ENCODE measurements at places on chromosomes 16 and 17.
A peak's percentile ranks its signal among the peaks of the same experiment; 100 is the strongest.

DNA sequence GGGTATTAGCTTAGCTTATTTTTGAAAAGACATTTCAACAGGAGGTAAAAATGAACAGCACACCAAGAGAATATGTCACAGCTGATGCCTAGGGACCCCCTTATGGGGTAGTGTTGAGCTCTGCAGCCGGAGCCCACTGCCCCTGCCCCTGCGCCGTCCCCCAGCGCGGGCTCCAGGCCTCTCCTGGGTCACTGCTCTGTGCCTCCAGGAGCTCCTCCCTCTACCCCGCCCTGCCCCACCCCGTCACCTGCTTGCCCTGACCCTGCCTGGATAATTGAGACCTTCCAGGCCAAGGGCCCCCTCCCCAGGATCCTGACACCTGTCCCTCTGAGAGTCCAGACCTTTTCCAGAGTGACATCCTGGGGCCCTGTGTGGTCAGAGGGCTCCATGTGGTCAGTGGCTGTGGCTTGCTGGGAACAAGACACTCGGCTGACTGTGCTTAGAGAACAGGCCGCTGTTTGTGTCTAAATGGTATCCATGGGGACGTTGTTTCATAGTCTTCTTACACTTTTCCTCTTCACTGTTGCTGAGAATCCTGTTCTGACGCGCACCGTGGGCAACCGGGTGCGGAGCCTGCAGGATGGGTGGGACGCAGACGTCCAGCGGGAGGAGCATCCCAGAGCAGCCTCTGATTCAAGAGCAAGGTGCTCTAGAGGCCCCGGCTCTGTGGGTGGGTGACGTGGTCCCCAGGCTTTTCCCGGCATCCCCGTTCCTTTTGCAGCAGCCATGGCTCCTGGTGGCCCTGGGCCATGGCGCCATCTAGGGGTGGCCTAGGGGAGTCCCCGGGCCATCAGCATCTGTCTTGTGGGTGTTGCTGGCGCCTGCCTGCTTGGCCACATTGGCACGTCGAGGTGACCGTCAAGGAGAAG is 20.0 kb upstream of the WFIKKN1 start:
- DNase-seq = no peak

- DNase-seq = no peak
Measured at GRCh38 chr17:12917399-12917798, 100.4 kb downstream of the ELAC2 start.

DNA sequence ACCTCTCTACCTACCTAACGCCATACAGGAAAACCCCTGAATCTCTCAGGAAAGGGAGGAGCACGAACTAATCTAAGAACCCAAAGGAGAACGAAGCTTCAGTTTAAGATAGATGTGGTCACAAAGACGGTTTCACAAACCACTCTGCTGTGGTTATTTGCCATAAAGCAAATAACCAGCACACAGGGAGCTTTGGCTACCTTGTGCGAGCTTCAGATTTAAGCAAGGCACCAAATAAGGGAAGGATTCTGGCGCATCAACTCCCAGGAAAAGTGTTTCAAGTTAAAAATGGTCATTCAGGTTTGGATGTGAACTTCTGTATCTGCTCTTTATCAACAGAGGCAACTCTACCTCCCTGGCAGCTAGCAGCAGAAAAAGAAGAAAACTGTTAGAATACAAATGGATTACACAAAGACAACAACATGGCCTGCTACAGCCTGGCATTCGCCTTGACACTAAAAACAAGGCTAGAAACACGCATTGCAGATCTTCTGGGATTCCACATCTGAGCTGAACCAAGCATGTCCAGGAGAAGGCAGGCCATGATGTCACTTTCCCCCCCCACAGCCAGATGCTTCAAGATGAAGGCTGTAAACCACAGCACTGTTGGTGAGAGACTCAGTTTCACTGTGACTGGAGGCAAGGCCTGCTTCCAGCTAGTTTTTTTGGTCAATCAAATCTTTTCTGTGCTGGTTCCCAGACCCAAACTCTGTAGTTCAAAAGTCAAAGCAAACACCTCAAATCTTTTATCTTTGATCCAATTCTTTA is 43.6 kb downstream of the SMG6 start:
- peak; percentile 76 for DNase-seq

- DNase-seq = no peak
Measured at GRCh38 chr17:76510831-76511244, 9.6 kb upstream of the RHBDF2 start.

- no peak for DNase-seq
Measured at GRCh38 chr17:44235583-44235936, 16.1 kb upstream of the UBTF start.

Measured in MV-4-11 (cell line).